ENCODE measurements at places on chromosomes 16 and 17.

- no peak for DNase-seq
Measured at GRCh38 chr16:88444826-88445582, 8.1 kb upstream of the ZFPM1 start.

DNA sequence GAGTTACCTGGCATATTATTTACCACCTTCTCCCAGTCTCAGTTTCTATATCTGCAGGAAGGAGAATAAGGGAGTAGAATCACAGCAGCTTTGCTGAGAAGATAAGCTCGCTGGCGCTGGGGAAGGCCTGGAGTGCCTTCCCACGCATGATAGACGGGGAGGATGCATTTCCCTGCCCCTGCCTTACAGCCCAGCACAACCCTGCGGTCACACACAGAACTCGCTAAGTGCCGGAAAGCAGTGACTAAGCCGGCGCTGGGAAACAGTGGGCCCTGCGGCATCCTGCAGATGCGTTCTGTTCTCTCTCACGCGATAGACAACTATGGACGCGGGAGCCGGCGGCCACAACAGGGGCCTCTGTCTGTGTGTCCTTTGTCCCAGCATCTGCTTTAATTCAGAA, 4.8 kb downstream of the CA5A start:
- DNase-seq, result peak; percentile 30

GRCh38 chr16:67506468-67506867, 22.2 kb upstream of the RIPOR1 start:
- no peak for DNase-seq

DNA sequence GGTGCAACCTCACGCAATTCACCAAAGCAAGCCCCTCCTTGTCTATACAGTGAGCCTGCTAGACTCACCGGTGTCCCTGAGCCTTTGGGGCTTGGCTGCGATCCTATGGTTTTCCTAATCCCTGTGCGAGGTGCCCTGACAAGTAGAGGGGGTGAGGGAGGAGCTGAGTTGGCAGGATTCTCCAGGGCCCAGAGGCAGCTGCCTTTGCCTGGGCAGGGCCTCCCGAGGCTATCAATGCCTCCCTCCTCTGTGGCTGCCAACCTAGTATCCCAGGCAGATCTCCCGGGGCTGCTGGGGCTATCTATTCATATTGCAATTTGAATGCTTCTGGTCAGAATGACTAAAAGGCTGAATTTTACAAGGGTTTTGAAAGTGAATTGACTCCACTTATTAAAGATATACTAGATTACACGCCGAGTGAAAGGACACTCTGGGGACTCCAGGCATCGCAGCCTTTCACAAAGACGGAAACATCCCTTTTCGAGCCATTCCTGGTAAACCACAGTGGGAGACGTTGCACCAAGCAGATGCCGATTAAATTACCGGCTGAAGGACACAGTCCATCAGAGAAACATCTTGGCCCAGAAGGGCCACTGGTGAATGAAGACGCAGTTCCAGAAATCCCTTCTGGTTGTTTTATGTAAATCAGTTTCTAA, 11.3 kb upstream of the PITPNM3 start:
- no peak for DNase-seq

All from activated CD4-positive, alpha-beta T cell treated with anti-CD3 and anti-CD28 coated beads, Interleukin-2, amount 50 U/mL, for 16 hours (primary cell).